ENCODE measurements at places on chromosomes 7 and 10. TPM values are rescaled to one million over a fixed set of nuclear protein-coding genes. Genes with fewer than 3 reads are reported as not detected.

The ACBD7 gene
- 33.4 TPM for polyA plus RNA-seq

The MALRD1 gene
- 1.4 TPM for polyA plus RNA-seq

DNA sequence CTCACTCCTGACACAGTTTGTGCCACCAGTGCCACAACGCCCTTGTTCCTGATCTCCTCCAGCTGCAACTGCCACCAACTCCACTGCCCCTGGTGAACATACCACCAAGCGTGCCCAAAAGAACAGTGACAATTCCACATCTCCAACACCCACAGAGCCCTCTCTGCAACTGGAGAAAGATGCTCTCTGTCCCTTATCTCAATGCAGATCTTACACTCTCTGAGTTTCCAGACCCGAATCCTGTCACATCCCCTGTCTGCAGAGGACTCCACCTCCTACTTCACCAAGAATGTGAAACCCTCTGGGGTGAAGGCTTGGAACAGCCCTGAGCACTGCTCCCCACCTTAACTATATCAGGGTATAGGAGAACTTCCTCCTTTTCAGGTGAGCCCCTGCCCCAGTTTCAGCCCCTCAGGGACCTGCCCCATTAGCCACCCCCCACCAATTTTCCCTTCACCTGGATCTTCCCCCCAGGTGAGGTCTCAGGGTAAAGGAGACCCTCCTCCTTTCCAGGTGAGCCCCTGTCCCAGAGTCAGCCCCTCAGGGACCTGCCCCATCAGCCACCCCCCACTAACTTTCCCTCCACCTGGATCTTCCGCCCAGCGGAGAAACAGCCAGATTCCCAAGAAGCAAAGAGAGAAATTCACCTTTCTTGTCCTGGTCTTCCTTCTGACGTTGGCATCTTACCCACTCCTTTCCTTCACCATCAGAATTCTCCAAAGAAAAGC is 55.0 kb downstream of the CPXM2 start:
- no peaks in the 10 kb centered on the region for H3K36me3 ChIP-seq
- no peak overlapping the region for H3K27ac ChIP-seq
- H3K4me3 ChIP-seq, result no peak overlapping the region
- H3K27me3 ChIP-seq, result no peaks in the 10 kb centered on the region

DNA sequence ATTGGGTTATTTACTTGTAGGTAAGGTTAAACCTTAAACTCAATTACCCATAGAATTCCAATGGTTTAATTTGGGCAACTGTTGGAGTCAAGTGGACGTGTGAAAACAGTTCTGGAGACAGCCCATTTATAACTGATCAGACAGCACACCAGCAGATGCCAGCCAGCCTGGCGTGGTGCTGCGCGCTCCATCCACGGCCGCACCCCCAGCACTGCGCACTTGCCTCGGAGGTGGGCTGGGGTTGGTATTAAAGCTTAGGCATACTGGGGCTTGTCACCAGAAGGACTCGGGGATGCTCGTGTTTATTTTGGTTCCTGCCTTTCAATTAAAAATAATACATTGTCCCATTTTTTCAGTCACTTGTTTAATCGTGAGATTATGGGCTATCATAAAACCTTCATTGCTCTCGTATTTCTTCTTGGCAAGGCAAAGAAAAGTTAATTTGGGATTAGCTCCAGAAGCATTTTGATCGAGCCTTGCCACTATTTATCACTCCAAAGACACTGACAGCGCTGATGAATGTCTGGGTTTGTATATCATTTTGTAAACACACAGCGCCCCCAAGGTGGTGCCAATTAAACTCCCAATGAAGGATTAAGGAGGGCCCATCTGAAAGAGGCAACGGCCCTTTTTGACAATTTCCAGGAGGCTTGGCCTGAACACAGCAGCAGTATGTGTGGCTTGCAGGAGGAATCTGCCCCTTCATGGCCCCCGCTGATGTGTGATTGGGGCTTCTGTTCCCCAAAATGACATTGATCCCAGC is 204.5 kb upstream of the CXCL12 start:
- no peaks in the 10 kb centered on the region for H3K27me3 ChIP-seq
- DNase-seq, result no peak
- H3K27ac ChIP-seq, result no peak overlapping the region
- no peaks in the 10 kb centered on the region for H3K36me3 ChIP-seq

Measured in spinal cord (tissue), 10 donors.